ENCODE measurements at places on chromosomes 5 and 9. TPM values are rescaled to one million over a fixed set of nuclear protein-coding genes. Genes with fewer than 3 reads are reported as not detected.

DNA sequence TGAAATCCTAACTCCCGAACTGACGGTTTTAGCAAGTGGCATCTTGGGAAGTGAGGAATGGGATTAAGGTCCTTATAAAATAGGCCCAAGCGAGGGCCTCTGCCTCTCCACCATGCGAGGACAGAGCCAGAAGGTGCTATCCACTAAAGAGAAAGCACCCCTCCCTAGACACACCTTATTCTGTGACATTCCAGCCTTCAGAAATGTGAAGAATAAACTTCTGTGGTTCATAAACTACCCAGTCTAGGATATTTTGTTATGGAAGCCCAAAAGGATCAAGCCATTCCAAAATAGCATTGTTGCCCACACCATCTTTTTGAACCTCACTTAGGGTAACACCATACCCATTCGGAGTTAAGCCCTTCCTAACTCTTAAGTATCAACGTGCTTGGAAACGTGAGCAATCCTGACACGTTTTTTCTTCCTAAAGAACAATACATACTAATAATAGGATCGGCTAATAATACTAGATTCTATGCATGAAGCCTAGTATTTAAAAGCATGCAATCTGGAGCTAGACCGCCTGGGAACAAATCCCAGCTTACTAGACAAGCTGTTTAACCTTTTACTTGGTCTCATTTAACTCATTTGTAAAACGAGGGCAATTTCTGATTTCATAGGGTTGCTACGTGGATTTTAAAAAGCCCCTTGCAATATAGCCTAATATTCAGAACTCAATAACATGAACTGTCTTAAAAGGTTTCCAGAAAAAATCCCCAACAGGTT lies 1.1 kb upstream of the SMC2 start:
- peak; percentile 29 for DNase-seq

- peak; percentile 85 for DNase-seq
Measured at GRCh38 chr5:150517272-150518152, 9.6 kb downstream of the NDST1 start.

- no peak for DNase-seq
Measured at GRCh38 chr9:70502690-70503089, 88.2 kb upstream of the KLF9 start.

GRCh38 chr5:82918311-82919031 lies 158.7 kb downstream of the TMEM167A start:
- DNase-seq: peak; percentile 50

- DNase-seq: no peak
Measured at GRCh38 chr5:35900972-35901695, 37.3 kb downstream of the CAPSL start.

DNA sequence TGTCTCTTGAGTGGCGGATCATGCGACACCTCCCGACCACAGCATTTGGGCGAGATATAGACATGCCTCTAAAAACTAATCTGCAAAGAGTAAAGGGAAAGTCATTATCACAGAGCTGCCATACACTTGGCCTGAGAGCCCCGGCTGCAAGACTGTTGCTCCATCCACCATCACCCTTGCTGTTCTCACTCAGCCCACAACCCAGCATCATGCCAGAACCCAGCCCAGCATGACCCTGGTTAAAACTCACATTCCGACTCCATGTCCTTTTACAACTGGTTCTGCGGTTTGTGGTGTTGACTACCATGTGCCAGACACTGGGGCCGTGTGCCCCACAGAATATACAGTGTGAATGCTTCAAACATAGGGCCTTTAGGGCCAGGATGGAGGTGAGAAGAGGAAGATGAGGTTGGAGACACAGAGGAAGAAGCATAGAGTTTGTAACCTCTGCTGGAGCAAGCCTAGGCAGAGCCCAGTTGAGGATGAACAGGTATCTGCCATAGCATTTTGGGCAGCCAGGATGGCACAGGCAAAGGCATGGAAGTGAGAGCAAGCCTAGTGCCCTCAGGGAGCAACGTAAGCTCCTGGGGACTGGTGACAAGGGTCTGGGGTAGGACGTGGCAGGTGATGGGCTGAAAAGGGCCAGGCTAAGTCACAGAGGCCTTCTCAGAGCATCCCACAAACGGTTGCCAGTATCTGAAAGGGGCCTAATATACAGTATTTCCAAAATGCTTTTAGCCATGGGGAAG lies 37.5 kb upstream of the SMU1 start:
- DNase-seq: no peak

DNA sequence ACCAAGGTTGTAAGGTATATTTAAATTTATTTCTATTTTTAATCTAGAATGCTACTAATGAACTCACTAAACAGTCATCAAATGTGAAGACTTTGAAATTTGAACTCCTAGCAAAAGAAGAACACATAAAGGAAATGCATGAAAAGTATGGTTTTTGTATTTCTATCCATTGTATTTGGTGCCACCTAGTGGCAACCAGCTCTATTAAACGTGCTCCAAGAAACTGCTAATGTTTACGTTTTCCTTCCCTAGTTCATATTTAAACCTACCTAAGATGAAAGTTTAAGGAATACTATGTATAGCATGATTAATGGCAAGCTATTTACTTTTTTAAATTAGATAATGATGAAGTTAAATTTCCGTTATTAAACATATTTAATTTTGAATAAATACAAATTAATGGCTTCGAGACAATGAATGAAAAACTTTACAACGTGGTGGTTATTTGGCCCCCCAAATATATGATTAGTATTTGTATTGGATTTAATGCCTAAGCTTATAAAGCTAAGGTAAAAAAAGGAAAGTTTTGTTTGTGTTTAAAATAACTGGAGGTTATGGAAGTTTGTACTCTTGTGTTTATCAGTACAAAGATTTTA lies 115.9 kb upstream of the SH3GL2 start:
- peak; percentile 52 for DNase-seq

DNA sequence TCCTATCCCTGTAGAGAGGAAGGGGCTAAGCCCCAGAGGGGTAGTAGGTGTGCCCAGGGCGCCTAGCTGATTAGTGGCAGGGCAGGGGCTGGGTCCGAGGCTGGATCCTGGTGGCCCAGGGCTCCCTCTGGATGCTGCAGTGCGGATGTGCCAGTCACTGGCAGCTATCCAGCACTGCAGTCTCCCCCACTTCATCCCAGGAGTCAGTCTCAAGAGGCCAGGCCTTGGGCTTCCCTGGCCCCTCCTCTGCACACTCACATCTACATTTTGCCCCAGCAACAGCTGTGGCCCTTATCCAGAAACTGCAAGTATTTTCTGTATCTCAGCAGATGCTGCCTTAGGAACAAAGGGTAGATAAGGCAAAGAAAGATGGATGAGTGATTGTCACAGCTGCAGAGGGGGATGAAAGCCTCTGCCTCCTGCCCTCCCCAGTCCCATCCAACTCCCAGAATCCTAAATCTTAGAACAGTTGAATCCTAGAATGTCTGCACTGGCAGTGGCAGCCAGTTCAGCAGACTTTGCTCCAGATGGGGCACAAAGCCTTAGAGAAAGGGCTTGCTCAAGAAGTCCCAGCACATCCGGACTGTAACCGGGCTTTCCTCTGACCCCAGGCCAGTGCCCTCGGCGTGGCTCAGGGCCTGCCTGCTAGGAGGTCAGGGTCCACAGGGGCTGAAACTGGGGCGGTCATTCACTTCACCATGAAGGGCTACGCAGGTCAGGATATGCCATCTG lies 1.6 kb downstream of the ANXA6 start:
- DNase-seq: no peak

GRCh38 chr5:141779503-141779973 lies 97.5 kb upstream of the ARAP3 start:
- DNase-seq: peak; percentile 56

GRCh38 chr9:132114102-132114707 lies 34.5 kb upstream of the MED27 start:
- peak; percentile 29 for DNase-seq

DNA sequence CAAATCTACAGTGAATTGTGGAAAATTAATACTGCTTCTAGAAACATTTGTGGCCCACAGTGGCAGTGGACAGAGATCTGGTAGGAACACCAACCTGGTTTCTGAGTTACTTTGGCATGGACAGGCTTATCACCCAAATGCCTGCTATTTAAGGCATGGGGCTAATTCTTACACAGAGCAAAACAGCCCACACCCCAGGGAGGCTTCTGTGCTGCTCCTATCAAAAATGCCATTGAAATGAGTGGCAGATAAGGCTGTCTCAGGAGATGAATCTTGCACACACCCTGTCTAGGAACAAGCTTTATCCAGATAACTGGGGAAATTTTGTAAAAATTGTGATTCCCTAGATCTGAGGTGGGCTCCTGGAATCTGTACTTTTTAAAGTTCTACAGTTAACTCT lies 307.1 kb downstream of the TLE1 start:
- no peak for DNase-seq

- peak; percentile 74 for DNase-seq
Measured at GRCh38 chr9:98231770-98232478, 23.5 kb downstream of the TBC1D2 start.

GRCh38 chr5:5739490-5739945 lies 317.0 kb downstream of the ICE1 start:
- DNase-seq: no peak

- DNase-seq: no peak
Measured at GRCh38 chr9:93655621-93656425, 79.4 kb downstream of the PHF2 start.

Gene SLC6A18
- total RNA-seq: not detected

Gene TMEM252
- not detected for total RNA-seq

Gene LCN12
- total RNA-seq: not detected

Gene PPIC
- total RNA-seq: 45.0 TPM

Gene EQTN
- total RNA-seq: not detected

Gene ORM1
- not detected for total RNA-seq

Gene WDR38
- total RNA-seq: not detected

Gene PHAX
- 56.9 TPM for total RNA-seq

Gene MAT2B
- 41.5 TPM for total RNA-seq
